ENCODE measurements at places on chromosomes 7 and 10. TPM values are rescaled to one million over a fixed set of nuclear protein-coding genes. Genes with fewer than 3 reads are reported as not detected.
A peak's percentile ranks its signal among the peaks of the same experiment; 100 is the strongest.

DNA sequence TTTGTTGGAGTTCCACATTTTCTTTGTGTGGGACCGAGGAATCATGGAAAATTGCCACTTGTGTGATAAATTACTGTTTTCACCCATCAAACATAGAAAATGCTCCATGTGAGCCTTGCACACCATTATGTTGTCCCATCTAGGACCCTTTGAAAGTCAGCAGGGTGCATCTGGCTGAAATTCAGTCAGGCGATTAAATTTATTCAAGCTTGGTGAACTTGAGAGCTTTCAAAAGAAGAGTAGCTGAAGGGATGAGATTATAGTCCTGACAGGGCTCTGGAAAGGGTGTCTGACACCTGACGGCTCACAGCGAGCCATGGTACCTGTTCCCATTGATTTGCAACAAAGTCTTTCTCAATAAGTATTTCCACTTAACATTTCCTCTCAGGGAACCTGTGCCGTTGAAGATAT lies 399.7 kb upstream of the ETV1 start:
- no peak for DNase-seq

DNA sequence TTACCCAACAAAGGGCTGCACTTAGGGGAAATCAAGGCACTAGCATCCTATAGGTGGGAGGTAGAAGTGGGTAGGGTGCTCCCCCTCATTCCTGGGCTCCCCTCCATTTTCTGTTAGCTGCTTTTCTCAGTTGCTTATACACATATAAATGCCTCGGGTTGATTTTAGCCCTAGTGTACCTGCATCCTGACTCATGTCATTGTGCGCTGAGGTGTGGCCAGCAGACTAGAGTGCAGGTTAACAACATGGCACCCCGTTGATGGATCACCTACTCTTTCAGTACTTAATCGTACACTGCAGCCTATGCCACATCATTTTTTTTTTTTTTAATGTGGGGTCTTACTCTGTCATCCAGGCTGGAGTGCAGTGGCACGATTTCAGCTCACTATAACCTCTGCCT lies 144.0 kb upstream of the ITGB1 start:
- DNase-seq = no peak

The IRF5 gene
- total RNA-seq = 3.3 TPM

The GRID2IP gene
- total RNA-seq = not detected

DNA sequence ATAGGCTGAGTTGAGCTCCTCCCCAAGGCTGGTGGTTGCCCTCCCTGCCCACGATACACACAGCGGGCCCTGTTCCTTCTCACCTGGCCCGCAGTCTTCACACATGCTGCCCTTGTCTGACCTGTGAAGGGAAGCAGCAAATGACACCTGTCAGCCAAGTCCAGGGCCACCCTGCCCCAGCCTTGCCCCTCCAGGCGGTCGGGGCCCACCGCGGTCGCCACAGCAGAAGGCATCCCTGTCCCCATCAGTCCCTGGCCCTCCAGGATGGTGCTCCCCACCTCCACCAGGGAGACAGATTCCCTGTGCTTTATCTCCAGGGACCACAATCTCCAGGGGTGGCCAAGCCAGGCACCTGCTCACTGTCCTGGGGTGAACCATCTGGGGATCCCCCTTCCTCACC lies 81.2 kb upstream of the TMEM248 start:
- DNase-seq = no peak

The HPSE2 gene
- 0.14 TPM for total RNA-seq

DNA sequence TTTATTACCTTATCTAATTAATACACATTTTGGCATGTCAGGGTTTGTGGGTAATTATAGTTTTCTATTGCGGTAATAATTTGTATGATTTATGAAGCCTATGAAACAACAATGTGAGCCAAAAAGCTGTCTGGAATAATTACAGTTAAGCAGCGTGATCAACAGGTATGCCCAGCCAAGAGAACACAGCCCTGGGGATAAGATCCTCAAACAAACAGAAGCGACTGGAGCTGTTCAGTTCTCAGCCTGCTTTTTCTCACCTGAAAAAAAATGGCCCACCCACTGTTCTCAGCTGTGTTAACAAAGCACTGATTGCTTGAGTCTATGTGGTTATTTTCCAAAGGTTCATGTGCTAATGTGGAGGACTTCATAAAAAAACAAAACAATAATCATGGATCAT lies 855.8 kb downstream of the GATA3 start:
- no peak for DNase-seq

DNA sequence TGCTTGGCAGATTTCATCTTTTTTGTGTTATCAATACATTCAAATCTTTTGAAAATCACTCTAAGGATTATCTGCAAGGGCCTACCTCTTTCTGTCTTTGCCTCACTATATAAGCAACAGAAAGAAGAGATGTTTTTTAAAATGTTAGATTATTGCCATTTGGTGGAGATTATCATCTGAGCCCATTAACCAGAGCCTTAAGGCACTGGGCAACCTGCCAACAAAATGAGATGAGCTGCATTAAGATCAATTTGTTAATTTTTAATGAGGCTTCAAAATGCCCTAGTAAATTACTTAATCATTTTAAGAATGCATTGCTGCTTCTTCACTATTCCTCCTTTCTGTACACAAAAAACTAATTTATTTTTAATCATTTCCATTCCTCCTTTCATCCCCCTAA lies 314.1 kb downstream of the SNX13 start:
- no peak for DNase-seq

DNA sequence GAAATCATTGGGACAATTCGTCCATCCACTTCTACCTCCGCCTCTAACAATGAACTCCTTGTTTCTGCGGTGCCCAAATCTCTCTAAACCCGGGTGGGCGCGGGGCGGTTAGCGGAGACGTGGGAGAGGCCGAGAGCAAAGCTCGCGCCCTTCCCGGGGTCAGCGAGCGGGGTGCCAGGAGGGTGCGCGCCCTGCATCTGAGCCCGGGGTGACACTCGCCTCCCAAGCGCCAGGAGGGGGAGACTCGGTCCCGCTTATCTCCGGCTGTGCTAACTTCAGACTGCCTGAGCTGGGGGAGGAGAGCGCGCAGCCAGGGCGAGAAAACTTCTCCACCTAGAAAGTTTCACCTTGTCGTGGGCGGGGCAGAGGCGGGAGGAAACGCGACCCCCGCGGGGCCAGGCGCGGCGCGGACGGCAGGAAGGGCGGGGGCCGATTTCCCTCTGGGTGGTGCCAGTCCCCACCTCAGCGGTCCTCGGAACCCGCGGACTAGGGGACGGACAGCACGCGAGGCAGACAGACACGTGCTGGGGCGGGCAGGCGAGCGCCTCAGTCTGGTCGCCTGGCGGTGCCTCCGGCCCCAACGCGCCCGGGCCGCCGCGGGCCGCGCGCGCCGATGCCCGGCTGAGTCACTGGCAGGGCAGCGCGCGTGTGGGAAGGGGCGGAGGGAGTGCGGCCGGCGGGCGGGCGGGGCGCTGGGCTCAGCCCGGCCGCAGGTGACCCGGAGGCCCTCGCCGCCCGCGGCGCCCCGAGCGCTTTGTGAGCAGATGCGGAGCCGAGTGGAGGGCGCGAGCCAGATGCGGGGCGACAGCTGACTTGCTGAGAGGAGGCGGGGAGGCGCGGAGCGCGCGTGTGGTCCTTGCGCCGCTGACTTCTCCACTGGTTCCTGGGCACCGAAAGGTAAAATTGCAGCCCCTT lies at the start of gene MET:
MET (plus strand) TSS at position 516 of the 915 bp plus-strand sequence. CDS start 26,889 bp downstream, outside the sequence.
- peak; percentile 79 for DNase-seq

The SPDYE2B gene
- total RNA-seq = not detected

GRCh38 chr10:100803492-100803891 lies 58.1 kb downstream of the PAX2 start:
- no peak for DNase-seq

The IQUB gene
- 0.54 TPM for total RNA-seq

The FGL2 gene
- 13.0 TPM for total RNA-seq

DNA sequence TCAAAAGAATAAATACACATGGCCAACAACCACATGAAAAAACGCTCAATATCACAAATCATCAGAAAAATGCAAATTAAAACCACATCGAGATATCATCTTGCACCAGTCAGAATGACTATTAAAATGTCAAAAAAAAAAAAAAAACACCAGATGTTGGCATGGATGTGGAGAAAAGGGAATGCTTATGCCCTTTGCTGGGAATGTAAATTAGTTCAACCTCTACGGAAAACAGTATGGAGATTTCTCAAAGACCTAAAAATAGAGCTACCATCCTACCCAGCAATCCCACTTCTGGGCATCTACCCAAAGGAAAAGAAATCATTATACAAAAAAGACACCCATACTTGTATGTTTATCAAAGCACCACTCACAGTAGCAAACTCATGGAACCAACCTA lies 45.0 kb upstream of the DIP2C start:
- DNase-seq = no peak

DNA sequence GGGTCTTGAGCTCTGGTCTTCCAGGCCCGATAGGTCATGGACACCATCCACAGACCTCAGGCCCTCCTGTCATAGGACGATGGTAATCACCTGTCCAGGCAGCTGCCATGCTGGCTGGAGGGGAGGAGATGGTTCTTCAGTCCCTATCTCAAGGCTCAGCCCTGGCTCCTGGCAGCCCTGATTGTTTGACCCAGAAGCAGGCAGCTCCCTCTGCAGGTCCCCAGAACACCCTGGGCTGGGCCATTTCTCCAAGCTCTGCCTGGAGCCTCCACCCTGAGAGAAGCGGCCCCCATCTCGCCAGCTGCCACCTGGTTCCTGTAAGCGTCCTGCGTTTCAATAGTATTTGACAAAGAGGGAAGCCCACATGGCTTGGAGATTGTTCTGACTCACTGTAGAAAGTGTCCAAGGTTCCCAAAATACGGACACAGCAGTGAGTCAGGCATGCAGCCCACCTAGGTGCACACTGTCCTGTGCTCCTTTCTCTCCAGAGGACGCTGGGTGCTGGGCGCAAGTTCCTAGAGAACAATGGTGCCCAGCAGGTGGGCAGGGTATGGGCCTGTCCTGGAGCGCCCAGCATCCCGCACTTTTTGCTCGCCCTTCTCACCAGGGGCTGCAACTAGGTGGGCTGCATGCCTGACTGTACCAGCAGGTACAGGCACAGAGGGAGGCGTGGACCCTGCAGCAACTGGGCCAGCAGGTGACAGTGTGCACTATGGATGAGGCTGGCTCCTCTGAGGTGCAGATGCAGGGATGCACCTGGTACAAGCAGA lies 72.4 kb upstream of the EBF3 start:
- no peak for DNase-seq

The HDAC9 gene
- 25.3 TPM for total RNA-seq

DNA sequence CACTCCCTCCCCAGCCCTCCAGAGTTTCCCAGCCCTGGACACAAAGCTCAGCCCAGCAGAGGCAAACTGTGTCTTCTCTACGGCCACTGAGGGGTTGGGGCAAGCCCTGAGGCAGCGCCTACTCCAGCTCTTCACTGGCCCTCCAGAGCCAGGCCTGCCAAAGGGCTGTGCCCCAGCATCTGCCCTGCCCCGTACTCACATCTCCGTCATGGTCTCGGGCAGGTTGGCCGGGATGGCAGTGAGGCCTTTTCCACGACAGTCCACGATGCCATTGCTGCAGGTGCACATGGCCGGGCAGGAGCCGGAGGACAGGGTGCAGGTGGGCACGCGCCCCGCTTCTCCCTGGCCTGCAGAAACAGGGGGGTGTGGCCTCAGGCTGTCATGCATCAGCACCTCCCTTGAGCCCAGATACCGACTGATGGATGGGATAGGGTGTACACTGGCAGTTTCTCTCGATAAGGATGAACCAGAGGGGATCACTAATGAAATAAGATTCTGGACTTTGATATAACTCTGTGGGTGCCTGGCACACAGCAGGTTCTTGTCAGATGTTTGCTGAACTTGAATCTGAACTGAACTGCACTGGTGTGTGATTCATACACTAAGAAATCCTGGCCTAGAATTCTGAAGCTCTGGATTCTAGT lies 125.2 kb downstream of the SLIT1 start:
- DNase-seq = no peak

GRCh38 chr10:37760817-37761216 lies 96.6 kb downstream of the ZNF248 start:
- no peak for DNase-seq

- no peak for DNase-seq
Measured at GRCh38 chr10:97939446-97939990, 89.9 kb downstream of the GOLGA7B start.

- no peak for DNase-seq
Measured at GRCh38 chr10:18527687-18528086, 123.7 kb downstream of the NSUN6 start.

The GIMAP1 gene
- 5.8 TPM for total RNA-seq

DNA sequence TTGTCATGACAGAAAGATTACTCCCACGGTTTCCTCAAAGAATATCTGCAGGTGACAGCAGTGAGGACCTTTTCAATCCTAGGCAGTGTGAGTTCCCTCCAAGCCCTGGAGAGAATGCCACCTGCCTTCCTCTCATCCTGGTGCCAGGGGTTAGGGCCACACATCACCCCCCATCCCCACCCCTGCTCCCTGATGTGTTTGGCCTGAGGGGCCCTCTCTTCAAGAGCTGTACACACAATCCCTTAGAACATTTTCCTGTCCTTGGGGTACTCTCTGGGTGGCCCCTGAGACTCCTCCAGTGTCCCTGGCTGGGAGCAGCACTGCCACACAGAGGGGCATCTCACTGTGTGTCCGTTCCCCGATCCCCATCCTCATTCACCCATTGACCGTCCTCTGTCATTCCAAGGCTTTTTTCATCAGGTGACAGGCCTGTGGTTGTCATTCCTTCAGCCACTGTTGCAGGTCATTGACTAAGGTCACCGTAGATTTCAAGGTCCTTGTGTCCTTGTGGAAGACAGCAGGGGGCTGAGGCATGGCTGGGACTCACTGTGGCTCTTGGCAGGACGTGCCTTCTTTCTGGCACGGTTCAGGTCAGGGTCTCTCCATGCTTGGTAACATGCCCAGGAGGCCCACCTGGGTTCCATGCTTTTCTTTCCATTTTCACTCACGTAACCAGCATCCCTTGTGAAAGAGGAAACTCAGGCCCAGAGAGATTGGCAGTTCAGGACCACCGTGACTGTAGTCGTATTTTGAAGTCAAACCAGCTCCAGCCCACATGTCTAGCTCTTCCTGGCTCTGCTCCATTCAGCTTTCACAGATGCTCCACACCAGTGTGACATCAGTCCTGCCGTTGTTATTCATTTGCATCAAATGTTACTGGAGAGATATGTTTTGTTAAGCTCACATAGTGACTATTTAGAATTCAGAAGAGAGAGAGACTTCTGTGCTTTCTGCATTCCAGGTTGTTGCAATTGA lies 26.8 kb upstream of the BTBD16 start:
- no peak for DNase-seq
